Stimulated activated CD4-positive, alpha-beta T cell treated with anti-CD3 and anti-CD28 coated beads, Interleukin-4, amount 100 ng/mL, for 24 hours (primary cell): ENCODE measurements at places on chromosomes 12 and 14.

- DNase-seq: no peak
Observed at GRCh38 chr14:42323426-42323825, 716.8 kb downstream of the LRFN5 start.

GRCh38 chr12:27014085-27014858 lies at the start of gene TM7SF3:
TM7SF3 (minus strand) TSS chr12:27014384; CDS start chr12:27014168, 216 bp downstream.
- DNase-seq: peak; percentile 93

- DNase-seq: no peak
Observed at GRCh38 chr12:25725931-25726330, 172.8 kb upstream of the LMNTD1 start.

- DNase-seq: no peak
Observed at GRCh38 chr14:35480119-35480769, 53.7 kb upstream of the INSM2 start.

DNA sequence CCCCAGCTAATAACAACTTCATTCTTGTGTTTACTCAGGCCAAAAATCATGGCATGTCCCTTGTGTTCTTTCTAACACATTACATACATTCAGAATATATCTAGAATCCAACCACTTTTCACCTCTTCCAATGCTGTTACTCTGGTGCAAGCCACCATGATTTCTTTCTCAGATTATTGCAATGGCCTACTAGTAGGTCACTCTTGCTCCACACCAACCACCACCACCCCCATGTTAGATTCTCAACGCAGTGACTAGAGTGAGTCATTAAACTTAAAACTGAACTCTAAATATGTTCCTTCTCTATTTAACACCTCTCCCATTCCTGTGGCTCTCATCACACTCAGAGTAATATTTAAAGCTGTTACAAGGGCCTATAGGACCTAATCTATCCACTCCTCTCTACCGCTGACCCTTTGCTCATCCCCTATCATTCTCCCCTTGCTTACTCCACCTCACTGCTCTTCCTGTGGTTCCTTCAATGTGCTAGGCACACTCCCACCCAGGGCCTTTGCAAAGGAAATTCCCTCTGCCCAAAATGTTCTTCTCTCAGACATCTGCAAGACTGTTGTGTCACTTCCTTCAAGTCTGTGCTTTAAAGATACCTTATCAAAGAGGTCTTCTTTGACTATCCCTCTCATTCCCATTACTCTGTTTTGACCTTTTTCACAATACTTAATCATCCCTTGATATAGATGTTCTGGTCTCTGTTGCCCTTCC lies 6.6 kb downstream of the RTN1 start:
- no peak for DNase-seq

DNA sequence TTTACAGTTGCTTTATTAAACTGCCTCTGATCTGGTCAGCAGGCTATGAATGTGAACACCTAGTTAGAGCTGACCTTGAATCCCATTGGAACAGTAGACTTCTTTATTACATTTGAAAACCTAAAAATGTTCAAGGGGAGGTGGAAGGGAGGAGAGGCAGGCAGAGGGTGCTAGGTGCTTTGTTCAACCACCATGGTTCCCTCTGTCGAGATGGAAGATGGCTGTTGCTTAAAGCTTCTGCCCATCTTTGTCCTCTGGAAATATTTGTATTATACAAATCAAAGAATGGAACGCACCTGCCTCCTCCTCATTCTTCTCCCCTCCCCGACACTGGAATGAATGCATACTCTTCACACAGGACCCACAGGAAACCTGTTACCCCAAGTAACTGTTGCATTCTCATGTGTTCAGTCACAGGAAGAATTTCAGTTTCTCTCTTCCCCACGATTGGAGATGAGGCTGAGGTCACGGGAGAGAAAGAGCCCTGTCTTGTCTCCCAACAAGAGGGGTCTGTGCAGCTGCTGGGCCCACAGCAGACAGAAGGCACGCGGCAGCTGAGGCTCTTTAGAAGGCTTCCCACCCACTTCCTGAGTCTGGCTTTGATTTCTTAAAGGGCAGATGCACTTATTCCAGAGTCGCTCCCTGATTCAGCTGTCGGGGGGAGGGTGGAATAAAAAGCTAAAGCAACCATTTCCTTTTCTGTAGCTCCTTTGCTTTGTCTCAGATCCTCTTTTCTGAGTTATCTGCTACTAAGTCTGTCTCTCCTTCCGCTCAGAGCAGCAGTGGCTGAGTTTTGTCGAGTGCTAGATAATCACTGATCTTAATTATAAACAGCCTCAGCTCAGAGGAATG lies 217.9 kb upstream of the BTG1 start:
- peak; percentile 33 for DNase-seq

DNA sequence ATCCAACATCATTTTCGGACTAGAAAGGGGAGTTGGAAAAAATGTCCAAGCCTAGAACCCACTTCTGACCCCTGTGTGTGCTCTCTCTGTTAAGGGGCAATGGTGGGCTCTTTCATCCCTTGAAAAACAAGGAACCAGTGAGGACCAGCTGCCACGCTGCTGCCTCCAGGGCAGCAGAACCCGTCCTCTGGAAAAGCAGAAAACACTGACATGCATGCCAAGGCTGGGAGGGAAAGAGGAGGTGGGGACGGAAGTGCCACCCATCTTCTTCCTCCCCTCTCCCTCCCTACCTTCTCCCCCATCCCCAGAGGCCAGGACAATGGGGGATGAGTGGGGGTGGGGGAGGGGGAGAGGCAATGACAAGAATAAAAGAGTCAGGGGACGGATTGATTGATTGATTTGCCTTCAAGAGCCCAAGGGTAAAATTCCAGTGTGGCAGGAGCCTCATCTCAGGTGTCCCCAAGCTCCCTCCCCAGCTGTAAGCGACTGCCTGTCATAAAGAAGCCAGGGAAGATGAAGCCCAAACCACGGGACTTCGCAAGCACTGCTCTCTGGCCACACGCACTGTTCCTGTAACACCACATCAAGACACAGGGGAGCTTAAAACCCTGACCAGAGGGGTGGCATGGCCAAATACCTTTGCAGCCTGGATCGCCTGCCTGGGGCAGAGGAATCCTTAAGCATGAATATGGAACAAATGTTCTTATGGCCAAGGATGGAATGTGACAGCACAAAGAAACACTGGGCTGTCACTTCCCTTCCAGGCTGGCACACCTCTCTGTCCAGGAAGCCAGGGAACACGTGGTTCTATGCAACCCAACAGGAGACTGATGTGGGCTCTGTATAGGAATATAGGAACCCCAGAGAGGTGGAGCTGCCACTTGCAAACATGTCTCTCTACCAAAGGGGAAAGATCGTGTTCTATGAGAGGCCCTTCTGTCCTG lies 38.9 kb upstream of the BDKRB2 start:
- DNase-seq: no peak

- DNase-seq: no peak
Observed at GRCh38 chr14:89342049-89342448, 75.0 kb downstream of the FOXN3 start.

DNA sequence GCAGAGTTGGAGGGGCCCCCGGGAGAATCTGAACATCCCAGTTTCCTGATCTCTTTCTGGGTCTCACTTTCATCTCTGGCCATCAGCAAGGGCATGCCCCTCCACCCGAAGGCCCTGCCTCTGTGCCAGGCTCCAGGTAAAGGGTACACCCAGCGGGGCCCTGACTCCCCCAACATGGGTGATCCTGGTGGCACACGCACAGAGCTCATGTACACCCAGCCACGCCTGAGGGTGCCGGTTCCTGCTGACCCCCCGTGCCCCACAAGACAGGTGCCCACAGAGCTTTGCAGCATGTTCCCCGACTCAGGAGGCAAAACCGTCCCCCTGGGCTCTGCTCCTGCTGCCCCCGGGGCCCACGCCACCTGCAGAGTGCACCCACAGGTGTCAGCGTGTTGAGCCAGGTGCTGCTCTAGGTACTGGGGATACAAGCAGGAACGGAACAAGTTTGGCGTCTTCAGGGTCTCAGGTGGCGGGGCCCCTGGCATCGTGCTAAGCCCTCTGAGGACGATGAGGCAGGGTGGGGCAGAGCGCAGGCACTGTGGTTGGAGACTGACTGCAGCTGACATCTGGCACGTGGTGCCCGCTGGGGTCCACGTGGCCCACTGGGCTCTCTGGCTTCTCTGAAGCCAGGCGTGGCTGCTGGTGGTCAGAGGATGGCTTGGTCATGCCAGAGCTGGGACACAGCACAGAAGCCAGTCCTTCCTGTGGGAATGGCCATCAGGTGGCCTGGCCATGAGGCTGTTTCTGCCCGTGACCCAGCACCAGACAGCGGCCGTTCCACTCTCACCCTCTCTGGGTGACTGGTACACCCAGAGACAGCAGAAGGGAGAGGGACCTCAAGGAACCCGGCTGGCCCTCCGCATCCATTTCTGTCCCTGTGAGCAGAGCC lies 13.8 kb downstream of the BAG5 start:
- DNase-seq: no peak

GRCh38 chr14:68463299-68463698 lies 329.6 kb downstream of the ZFP36L1 start:
- no peak for DNase-seq

DNA sequence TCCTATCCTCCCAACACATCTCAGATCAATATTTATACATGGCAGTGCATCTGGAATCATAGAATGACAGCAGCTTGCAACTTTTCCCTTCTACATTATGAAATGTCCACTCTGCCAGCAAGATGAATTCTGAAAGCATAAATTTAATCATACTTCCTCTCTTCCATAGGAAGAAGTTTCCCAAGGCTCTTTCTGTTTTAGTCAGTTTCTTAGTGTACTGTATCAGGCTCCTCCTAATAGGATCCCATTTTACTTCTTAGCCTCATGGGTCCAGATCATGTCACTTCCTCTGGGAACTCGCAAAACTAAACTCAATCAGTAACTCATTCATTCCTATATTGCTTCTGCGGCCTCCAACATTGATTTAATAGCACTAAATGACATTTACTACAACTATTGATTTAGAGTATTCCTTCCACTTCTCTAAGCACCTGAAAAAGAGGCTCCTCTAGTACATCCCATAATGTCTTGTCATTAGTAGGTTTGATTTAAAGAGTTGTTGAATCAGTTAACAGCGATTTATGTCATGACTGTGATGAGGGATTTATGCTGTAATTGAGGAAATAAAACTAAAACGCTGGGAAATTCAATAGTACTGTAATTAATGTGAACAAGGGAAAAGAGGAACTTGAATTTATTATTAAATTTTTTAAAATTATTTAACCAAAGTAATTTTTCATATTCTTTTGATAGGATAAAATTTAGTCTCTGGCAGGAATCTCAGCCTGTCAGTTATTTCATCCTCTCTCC lies 4.0 kb downstream of the CLEC1A start:
- DNase-seq: no peak

- DNase-seq: no peak
Observed at GRCh38 chr12:5185435-5186069, 141.9 kb downstream of the KCNA5 start.

DNA sequence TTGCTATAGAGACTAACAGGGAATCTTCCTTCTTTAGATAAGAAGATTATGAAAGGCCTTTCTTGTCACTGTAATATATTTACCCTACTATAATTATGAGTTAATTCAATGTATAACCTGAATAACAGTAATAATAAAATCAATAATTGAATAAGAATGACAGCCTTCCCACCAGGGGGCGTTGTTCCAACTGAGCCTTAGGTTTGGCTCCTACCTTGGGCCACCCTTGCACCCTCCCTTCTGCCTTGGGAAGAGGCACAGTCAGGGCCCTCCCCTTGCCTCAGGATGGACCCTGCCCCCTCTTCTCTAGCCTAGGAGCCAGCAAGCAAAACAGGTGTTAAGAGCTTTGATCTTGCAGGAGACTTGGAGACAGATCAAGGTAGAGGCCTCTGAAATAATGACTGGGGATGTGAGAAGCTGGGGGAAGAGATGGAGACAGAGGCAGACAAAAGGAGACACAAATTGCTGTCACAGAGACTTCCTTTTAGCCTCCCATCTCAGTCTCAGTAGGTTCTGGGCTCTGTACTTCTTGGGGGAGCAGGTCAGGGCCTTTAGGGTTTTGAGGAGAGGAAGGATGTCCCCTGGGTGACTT lies 40.1 kb upstream of the CISTR start:
- DNase-seq: peak; percentile 34

DNA sequence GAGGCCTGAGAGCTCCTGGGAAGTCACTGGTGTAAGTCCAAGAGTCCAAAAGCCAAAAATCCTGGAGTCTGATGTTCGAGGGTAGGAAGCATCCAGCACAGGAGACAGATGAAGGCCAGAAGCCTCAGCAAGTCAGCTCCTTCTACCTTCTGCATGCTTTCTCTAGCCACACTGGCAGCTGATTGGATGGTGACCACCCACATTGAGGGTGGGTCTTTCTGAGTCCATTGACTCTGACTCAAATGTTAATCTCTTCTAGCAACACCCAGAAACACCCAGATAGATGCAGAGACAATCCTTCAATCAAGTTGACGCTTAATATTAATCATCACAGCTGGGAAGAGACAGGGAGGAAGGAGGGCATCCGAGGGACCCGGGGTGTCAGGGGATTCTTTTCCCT lies 305.8 kb downstream of the AACS start:
- DNase-seq: no peak

- DNase-seq: no peak
Observed at GRCh38 chr14:76346391-76347160, 29.4 kb upstream of the ESRRB start.

DNA sequence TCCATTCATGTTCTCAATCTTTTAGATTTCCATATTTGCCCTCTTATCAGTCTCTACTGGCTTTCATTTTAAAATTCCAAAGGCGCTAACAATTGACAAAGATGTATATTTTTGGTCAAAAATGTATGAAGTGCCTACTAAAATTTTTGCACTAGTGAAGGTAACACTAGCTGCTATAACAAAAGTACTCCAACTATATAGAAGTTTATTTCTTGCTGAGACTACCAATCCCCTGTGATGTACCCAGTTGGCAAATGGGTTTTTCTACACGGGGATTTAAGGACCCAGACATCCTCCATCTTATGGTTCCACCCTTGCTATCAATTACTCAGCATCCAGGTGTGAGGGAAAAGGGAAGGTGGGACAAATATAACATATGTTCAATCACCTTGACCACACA lies 75.3 kb upstream of the TSPAN8 start:
- DNase-seq: no peak

DNA sequence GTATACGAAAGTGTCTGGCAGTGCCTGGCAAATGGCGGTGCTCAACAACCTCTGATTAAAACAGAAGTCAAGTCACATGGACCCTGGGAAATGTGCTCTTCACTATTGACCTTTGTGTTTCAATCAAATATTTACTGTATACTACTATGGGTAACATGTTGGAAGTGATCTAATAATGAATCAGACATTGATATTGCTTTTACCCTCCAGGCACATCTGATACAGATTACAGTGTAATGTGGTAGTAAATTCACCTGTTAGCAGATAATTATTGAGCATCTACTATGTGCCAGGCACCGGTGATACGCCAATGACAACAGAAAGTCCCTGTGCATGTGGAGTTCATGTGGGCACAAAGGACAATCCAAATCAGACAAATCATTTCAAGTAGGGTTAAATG lies 63.1 kb downstream of the STON2 start:
- DNase-seq: no peak

DNA sequence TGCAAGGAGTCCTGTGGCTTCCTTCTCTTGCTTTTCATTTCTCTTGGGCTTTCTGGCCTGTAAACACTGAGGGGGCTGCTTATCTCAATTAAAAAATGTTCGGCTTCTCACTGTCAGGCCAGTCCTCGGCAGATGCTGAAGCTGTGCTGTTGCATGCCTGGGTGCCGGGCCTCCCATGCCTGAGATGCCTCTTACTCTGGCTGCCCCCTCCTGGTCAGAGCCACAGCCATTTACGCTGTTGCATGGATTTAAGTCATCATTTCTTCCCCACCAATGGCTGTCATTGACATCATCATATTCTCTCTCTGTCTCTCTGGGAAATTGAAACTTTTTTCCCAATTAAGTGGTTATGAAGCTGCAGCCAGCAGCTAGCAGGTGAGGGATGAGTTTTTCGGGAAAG lies 53.7 kb downstream of the FOXN4 start:
- no peak for DNase-seq

- DNase-seq: no peak
Observed at GRCh38 chr12:110694330-110694901, 5.5 kb upstream of the HVCN1 start.

GRCh38 chr14:55845963-55846825 lies 266.2 kb downstream of the KTN1 start:
- DNase-seq: no peak
